ENCODE measurements at places on chromosomes 7 and 10.

GRCh38 chr10:70914316-70914864 is 26.0 kb upstream of the PCBD1 start:
- DNase-seq, result peak; percentile 52

- no peak for DNase-seq
Measured at GRCh38 chr7:50679218-50680007, 103.3 kb downstream of the GRB10 start.

DNA sequence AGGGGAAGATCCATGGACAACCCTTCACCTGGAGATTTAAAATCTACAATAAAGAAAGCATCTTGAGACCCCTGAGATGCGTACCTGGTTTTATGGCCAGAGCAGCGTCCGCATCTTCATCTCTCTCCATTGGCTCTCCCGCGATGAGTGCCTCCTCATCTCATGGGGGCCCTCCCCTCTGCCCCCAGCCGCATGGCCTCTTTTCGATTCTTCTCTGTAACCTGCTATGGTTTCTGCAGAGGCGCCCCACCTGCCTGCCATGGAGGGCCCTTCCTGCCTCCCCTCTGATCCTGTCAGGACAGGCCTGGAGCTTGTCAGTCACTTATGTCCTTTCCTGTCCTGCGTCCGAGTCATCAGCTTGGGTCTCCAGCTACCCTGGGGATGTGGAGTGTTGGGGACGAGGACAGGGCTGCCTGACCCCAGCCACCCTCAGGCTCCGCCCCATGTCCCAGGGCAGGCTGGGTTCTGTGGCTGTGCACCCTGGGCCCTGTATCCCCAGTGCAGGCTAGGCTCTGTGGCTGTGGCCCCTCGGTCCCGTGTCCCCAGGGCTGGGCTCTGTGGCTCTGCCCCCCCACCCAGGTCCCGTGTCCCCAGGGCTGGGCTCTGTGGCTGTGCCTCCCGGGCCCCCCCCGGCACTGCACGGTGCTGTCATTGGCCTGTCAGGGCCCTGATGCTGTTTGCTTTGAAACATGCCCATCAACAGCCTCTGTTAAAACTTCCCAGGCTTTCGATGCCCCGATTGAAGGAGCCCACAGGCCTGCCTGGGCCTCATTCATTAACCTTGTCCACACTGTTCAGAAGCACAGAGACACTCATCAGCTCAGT is 99.8 kb downstream of the WDR37 start:
- DNase-seq, result no peak

GRCh38 chr10:32793033-32793432 is 165.0 kb downstream of the ITGB1 start:
- no peak for DNase-seq

DNA sequence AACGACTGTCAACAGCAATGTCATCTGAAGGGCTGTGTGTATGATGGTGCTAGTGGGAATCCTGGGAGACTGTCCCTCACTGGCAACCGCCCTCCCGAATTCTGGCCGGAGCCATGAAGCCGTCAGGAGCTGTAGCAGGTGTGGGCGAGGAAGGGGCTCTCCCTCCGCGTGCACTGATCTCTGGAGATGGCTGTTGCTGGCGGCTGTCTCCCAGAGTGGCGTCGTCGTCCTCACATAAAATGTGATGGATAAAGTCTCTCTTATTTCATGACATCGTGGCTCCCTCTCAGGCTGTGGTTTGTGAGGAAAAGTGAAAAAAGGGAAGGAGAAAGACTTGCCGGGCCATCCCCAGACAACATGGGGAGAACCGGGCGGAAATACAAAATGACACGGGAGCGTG is 216.5 kb downstream of the DNAJB6 start:
- DNase-seq, result peak; percentile 52

GRCh38 chr7:114519240-114519639 is 104.6 kb downstream of the FOXP2 start:
- no peak for DNase-seq

DNA sequence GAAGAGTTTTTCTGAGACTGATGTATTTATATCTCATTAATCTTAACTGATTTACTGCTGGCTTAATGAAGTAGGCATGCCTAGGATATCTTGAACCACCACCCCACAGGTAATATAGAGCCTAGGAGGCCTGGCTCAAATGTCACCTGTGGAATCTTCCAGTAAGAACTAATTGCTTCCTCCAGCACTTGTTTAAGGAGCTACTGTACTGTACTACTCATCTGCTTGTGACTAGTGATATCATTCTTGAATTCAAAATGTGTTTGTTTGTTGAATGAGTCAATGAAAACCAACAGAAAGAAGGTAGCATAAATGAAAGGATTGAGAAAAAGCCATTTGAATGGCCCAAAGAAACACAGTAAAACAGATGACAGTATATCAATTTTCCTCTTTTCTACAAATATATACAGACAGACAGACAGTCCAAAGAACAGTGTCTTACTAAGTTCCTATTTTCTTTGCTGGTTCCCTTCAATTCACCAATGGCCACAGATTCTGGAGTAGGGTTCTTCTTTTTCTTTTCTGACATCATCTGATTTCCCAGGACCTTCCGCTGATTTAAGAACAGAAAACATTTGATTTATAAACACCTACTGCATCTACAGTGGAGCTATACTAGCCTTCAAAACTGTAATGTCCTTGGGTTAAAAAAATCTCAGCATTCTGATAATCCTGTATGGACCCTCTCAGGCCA is 43.7 kb upstream of the SLIT1 start:
- DNase-seq, result no peak

- no peak for DNase-seq
Measured at GRCh38 chr7:17680026-17680425, 260.3 kb downstream of the SNX13 start.

GRCh38 chr7:81562581-81562980 is 207.3 kb downstream of the HGF start:
- DNase-seq, result no peak

DNA sequence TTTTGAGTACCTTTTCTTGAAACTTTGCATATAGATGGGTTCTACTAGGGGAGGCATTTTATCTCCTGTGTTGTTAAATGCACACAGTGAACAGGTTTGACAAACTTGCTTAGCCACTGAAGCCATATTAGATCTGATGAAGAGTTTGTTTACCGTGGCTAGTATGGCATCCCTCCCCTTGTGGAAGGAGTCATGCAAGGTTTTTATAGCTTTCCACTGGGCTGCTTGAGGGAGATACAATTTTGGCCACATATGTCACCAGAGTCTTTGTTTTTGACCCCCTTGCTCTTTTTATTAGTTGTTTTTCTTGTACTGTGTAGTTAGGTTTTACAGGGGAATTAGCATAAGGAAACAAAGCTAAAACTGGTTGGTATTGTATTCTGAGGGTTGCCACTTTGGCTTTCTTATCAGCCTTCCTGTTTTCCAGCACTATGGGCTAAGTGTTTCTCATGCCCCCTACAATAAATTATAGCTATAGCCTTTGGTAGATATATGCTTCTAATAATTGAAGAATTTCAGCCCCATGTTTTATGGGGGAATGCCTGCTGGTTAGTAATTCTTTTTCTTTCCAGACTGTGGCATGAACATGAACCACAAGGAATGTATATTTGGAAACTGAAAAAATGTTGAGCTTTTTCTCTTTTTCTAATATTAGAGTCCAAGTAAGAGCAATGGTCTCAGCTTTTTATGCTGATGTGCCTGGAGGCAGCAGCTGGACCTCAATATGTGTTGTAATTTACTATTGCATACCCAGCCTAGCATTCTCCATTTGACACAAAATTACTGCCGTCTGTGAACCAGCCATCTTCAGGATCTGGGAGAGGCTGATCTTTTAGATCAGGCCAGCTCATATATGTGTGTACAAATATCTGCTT is 18.4 kb upstream of the STEAP2 start:
- DNase-seq, result no peak

GRCh38 chr7:66883716-66884115 is 37.3 kb upstream of the TMEM248 start:
- no peak for DNase-seq

DNA sequence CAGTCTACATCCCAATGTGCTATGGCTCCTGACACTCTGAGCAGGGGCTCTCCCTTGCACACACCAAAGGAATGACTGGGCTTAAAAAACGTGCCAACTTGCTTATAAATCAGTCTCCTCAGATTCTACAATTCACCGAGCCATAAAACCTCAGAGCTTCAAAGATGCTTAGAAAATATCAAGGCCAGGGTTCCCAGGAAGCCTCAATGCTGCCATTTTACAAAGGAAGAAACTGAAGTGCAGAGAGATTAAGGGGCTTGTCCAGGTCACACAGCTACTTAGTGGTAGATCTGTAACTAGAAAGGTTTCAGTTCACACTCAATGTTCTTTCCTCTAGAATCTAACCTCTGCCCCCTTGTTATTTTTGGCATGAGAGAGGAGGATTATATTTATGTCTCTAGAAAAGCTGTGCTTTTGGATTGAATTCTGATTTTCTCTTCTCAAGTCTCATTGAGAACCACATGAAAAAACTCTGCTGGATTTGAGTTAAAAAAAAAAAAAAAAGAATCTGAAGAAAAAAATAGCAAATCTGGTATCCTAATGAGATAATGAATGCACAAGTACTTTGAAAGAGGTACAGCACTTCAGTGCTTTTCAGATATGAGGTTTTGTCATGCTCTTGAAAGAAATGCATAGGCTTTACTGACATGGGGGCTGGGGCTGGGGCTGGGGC is 22.3 kb upstream of the TSPAN33 start:
- DNase-seq, result no peak

DNA sequence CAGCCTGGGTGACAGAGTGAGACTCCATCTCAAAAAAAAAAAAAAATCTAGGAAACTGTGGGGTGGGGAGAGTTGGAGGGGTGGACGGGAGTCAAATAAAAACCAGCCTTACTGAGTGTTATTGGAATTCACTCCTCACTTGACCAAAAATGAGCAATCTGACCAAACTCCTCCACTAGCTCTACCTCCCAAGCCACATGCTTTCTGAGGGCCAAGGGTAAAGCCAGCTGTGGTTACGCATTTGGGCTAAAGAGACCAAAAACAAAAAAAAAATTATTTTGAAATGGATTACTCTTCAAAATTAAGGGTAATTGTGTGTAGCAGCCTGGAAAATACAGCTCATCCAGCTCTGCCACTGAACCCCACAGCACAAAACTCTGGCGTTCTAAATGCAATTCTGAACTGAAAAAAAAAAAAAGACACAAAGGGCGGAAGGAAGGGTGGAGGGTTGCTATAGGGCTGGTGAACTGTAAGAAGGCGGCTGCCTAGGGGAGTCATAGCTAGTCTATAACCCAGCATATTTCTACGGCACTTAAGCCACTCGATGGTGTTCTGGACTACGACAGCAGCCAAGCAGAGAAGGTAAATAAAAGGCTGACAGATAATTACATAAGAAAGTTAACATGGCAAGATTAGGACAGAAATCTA is 7.8 kb downstream of the ELMO1 start:
- no peak for DNase-seq

DNA sequence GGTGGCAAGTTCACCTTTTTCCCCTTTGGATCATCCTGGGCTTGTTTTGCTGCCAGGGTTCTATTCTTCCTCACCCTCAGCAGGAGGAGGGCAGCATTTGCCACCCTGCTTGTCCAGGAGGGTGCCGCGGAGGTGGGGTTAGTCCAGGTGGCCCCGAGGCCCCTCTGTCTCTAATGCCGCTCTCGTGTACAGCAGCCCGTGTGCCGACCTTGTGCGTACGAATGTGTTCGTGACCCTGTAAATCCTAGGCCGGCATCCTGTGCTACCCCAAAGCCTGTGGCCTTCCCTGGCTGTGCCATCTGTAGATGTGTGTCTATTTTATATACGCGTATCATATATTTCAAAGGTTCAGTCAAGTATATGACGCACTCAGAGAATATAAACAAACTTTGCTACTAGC is 10.6 kb downstream of the IQCE start:
- peak; percentile 63 for DNase-seq

DNA sequence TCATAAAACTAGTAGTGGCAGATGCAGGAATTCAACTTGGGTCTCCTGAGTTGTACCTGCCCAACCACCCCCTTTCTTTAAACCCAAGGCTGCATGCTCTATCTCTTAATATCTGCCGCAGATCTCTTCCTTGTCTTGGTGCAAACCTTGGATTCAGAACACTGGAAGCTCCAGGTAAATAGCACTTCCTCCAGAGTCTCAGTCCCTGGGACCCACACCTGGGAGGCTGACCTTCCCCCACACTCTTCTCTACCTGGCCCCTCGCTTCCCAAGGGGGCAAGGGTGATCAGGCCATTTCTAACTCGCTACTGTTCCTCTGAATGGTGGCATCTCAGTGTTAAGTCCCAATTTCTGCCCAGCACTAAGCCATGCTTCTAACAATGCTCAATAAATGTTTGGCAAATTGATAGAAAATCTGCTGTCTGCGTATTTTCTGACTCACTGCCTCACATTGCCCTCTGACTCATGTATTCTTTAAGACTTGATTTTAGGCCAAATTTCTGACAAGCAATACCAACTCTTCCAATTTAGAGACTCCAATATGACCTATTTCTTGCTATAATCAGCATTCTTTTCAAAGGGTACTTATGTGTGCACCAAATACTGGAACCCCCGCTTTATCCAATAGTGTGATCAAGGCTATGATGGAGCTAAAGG is 68.0 kb upstream of the PPP1R3C start:
- no peak for DNase-seq

GRCh38 chr10:118276204-118276603 is 65.9 kb downstream of the FAM204A start:
- DNase-seq, result no peak
